ENCODE measurements at places on chromosomes 4 and X.

DNA sequence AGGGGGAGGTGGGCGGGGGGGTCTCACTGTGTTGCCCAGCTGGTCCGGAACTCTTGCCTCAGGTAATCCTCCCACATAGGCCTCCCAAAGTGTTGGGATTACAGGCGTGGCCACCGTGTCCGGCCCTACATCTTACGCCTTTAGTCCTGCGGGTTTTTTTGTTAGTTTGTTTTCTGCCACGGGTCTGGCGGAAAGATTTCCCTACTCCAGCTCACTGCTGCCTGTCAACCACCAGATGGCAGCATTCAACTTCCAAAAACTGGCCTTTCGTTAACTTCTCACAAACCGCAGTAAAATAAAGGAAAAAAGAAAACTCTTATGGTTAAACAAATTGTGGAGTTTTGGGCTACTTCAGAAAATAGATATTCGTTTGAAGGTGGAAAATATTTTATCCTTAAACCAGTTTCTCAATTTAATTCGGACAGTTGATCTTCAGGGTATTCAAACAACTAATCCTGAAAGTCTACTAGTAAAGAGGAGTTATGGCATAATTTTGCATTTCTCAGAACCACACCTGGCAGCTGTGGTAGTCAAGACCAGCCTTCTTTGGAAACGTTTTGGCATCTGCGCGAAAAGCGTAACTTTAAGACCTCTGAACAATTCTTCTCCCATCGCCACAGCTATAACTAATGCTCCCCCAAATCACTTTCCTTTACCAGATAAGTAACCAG, 41.1 kb downstream of the LUZP4 start:
- no peak for DNase-seq

- DNase-seq = no peak
Observed at GRCh38 chr4:144734522-144734921, 88.6 kb downstream of the HHIP start.

- DNase-seq = no peak
Observed at GRCh38 chr4:53717064-53717549, 125.8 kb upstream of the LNX1 start.

GRCh38 chr4:5869966-5870619, 22.8 kb downstream of the CRMP1 start:
- no peak for DNase-seq

GRCh38 chrX:57905141-57905540, 5.1 kb downstream of the ZXDA start:
- no peak for DNase-seq

GRCh38 chr4:1690698-1691097, 6.6 kb upstream of the FAM53A start:
- no peak for DNase-seq

GRCh38 chrX:24979081-24979480, 36.7 kb downstream of the ARX start:
- no peak for DNase-seq

DNA sequence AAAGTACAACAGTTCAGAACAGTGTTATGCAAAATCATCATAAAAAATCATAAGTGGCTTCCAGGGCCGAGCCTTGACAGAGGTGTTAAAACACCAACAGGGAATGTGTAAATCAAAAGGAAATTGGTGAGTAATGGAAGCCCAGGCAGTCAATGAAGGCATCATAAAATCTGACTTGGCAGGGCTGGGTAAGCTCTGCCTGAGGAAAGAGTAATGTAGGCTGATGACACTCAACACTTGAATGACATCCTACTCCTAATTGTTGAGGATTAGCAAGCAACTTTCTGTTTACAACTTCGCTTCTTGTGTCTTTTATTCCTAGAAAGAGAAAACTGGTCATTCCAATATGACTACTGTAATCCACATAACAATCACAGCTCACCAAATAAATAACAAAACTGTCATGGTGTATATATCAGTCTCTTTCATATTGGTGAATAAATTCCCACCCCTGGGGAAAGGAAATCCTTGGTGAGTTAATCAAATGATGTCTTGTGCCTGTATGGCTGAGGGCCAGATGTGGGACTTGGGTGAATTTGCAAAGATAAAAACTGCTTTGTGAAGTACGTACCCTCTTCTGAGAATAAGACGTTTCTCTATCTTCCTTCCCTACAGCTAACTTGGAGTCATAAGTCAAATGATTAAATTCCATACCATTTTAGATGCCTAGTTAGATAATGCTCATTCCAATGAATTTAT, 196.8 kb downstream of the DCHS2 start:
- no peak for DNase-seq

GRCh38 chr4:113148925-113149324, 99.5 kb downstream of the ANK2 start:
- no peak for DNase-seq

DNA sequence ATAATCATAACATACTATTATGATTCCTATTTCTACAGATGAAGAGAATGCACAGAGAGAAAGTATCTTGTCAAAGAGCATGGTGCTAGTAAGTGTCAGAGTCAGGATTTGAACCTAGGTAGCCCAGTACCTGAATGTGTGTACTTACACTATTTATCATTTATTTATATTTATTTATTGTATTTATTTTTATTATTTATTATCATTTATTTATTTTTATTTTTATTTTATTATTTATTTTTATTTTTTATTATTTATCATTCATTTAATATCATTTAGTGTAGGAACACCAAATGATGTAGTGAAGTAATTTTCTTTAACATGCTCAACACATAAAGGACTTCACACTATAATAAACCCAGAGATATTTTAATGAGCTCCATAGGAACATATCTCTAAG, 209.4 kb upstream of the ZFP42 start:
- no peak for DNase-seq

- no peak for DNase-seq
Observed at GRCh38 chrX:30781711-30782444, 107.2 kb downstream of the TAB3 start.

DNA sequence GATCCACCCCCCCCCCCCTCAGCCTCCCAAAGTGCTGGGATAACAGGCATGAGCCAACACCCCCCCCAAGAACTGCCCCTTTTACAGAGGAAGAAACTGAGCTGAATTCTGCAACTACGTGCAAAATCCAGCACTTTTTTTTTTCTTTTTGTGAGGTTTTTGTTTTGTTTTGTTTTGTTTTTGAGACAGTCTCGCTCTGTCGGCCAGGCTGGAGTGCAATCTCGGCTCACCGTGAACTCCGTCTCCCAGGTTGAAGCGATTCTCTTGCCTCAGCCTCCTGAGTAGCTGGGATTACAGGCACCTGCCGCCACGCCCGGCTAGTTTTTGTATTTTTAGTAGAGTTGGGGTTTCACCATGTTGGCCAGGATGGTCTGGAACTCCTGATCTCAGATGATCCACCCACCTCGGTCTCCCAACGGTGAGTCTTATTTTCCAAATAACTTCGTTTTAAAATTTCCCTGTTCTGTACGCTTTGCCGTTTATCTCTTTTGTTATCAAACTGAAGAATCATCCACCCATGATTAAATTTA, 4.9 kb downstream of the CRLF2 start:
- no peak for DNase-seq

- DNase-seq = no peak
Observed at GRCh38 chr4:183105092-183105491, 6.0 kb downstream of the WWC2 start.
